ENCODE measurements at places on chromosomes 6 and 20.
A peak's percentile ranks its signal among the peaks of the same experiment; 100 is the strongest.

DNA sequence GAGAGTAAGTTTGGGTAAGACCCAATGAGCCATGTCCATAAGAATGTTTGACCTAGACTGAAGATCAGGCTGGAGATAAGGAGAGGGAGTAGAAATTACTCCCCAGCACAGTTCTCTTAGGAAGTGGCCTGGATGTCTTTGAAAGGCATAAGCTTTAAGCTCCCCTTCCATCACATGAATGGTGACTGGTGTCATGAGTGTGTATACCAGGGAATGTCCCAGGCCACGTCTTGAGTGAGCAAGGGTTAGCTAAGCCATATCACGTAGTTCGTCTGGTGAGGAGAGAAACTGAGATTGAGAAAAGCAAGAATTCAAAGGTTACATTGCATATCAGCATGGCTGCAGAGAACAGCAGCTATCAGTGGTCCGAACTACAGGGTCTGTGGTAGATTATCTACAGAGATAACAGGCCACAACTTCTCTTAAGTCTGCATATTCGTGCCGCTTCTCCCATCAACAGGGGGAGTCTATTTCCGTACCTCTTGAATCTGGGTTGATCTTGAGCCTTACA lies 60.1 kb upstream of the BMP2 start:
- no peak for DNase-seq

DNA sequence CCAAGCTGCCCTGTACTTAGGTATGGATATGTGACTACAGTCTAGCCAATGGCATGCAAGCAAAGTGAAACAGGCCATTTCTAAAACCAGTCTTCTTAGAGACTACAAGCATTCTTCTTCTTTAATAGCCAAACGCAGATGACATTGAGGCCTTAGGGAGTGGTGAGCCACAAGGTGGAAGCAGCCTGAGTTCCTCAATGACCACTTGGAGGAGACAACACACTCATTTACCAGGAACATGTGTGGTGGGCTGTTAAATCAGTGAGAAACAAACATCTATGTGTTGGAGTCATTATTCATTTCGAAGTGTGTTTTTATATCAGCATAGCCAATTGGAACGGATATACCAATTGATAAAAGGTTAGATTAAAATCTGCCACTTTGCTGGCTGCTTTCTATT lies 122.0 kb downstream of the GFRAL start:
- DNase-seq = no peak

DNA sequence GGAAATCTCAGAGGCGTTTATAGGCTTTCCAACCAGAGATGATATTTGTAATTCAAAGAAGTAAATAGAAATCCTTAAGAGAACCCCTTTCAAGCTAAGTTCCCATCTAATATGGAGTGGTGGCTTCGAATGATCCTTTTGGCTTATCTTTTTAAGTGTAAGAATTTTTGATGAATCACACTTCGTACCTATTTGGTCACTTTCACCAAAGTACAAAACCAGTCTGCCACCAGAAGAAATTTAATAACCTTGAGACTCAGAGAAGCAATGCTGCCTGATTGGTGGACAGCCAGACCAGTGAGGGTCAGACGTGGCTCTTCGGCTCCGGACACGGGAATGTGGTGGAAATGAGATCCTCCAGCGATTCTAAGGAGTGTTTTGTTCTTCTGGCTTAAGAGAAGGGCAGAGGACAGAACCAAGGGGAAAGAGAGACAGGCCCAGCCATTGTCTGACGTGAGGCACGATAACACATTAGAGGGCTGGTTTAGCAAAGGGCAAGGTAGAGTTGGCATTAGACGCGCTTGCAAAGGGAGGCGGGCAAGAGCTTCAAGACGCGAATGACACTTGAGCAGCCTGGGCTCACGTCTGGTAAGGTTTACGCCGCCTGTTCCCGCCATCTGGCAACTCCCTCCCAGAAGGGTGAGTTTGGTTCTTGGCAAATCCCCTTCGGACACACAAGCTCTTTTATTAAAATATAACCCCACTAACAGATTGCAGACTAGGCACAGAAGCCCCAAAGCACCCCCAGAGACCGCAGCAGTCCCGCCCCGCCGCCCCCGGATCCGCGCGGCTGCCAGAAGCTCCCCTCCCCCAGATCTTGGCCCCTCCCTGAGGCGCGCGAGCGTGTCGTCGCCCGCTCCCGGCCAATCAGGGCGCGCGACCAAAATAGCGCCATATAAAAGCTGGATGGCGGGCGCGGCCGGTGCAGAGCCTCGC lies 50.0 kb upstream of the EZR start:
- no peak for DNase-seq

DNA sequence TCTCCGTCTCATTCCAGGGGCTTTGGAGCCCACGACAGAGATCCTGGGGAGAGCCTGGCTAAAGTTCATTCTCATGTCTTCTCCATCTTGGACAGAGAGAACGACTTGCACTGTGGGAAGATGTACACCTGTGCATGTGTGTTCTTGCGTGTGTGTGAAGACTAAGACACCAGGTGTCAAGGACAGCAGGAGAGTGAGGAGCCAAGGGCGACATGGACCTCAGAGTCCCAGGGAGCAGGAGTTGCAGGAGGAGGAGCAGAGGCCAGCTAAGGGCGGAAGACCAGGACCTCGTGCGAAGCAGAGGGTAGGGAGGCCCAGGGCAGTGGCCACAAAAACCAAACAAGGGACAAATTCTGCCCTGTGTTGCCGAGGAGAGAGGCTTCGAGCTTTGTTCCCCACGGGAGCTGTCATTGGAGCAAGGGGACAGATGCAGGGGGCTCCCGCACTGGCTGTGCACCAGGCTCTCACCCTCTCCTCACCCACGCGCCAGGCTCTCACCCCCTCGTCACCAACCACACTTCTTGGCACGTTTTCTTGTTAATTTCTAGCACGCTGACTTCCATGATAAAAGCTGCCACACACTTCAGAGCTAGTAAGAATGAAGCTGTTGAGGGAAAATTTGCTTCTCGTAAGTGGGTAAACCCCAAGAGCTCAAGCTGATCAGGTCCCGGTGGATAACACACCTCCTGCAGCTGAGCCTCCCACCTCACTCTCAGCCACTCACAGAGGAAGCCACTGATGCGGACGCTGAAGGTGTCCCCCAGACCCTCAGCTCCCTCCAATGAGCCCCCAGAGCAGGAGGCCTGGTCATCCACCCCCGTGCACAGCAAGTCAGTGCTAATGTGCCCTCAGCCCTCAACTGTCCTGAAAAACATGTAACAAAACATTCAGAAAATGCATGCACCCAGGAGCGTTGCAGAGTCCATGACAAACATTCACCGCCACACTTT lies 62.6 kb downstream of the DLL1 start:
- no peak for DNase-seq

DNA sequence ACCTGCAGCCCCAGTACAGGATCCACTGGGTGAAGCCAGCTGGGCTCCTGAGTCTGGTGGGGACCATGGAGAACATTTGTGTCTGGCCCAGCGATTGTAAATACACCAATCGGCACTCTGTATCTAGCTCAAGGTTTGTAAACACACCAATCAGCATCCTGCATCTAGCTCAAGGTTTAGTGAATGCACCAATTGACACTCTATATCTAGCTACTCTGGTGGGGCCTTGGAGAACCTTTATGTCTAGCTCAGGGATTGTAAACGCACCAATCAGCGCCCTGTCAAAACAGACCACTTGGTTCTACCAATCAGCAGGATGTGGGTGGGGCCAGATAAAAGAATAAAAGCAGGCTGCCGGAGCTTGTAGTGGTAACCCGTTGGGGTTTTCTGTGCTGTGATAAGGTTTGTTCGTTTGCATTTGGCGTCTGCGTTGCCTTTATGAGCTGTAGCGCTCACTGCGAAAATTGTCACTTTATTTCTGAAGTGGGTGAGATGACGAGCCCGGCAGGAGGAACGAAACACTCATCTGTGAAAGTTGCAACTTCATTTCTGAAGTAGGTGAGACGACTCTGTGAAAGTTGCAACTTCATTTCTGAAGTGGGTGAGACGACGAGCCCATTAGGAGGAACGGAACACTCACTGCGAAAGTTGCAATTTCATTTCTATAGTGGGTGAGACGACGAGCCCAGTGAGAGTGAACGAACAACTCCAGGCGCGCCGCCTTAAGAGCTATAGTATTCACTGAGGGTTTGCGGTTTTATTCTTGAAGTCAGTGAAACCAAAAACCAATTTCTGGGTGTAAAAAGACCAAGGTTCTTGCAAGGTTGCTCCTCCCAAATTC lies 31.1 kb downstream of the SERPINB6 start:
- peak; percentile 92 for DNase-seq

- no peak for DNase-seq
These were observed 43.7 kb downstream of the ADNP start for GRCh38 chr20:50887576-50887975.

GRCh38 chr6:14310960-14311359 lies 193.4 kb downstream of the CD83 start:
- no peak for DNase-seq

- DNase-seq = no peak
These were observed 42.1 kb downstream of the MAP3K4 start for GRCh38 chr6:161033667-161034066.

- no peak for DNase-seq
These were observed 198.6 kb downstream of the FOXA2 start for GRCh38 chr20:22385602-22386305.

DNA sequence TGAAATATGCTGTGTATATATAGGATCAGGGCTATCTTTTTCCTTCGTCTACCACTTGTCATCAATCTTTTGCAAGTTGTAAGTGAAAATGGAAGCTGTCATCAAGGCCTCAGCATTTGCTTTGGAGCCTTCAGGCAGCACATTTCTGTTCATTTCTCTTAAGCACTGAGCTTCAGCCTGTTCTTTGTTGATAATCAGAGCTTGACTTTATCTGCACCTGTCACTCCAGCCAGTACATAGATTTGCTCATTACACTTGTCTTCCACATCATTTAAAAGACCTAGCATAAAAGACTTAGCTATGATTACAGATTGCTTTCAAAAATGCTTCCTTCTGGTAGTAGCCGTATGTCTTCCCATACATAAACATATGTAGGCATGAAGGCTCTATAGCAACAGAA lies 189.8 kb upstream of the GRIK2 start:
- DNase-seq = no peak

- peak; percentile 85 for DNase-seq
These were observed 7.2 kb downstream of the HLA-DMB start for GRCh38 chr6:32933661-32934085.

DNA sequence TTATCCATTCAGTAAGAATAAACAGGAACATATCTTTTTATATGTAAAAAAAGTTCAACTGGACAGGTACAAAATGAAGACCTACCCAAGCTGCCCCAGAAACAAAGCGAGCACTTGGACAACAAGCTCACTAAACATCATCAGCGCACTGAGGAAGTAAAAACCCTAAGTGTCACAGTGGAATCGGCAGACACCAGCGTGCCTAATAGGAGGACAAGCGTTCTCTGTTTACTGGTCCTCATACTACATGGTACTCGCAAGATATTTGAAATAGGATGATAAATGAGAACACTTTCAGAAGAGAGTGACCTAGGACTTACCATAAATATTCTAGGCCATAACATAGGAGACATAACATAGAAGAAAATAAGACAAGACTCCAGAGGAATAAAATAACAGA lies 18.2 kb downstream of the MAP7 start:
- DNase-seq = no peak

- DNase-seq = no peak
These were observed 117.0 kb downstream of the TFAP2A start for GRCh38 chr6:10297832-10298231.

DNA sequence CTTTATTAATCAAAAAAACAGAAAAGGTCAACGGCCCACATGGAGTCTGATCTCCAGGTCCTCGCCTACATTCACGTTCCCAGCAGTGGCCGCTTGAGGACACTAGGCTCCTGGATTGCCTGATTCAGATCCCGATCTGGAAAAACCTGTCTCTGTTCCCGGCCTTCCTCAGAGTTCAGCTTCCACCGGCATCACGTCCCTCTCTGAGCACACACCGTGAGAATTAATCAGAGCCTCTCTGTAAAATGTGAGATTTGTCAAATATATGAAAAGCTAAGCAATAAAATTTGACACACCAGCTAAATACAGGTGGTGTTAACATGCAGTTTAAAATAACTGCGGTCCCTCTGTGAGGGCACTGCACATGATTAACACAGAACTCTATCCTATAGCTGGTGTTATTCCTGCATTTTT lies 122.8 kb upstream of the COL21A1 start:
- DNase-seq = no peak

- DNase-seq = no peak
These were observed 26.3 kb downstream of the SERPINB6 start for GRCh38 chr6:2945153-2945452.

DNA sequence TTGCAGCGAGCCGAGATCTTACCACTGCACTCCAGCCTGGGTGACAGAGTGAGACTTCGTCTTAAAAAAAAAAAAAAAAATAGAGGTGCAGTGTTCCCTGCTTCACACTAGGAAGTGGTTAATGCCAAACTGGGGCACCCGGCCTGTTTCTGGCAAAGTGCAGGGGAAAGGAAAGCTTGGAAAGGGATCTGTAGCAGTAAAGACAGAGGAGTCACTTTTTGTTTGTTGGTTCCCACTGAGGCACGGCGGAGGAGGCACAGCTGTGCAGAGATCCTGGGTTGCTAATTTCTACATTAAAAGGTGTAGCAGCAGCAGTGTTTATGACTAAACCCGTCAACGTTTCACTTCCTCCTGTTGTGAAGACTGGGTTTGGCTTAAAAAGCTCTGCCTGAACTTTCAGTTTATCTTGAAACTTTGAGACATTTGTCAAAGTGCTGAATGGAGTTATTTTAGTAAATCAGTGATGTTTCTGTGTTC lies 125.6 kb downstream of the CARMIL1 start:
- DNase-seq = peak; percentile 67

GRCh38 chr6:33540768-33541167 lies 39.3 kb downstream of the BAK1 start:
- DNase-seq = no peak

GRCh38 chr20:37703035-37703845 lies 9.4 kb downstream of the CTNNBL1 start:
- DNase-seq = no peak

DNA sequence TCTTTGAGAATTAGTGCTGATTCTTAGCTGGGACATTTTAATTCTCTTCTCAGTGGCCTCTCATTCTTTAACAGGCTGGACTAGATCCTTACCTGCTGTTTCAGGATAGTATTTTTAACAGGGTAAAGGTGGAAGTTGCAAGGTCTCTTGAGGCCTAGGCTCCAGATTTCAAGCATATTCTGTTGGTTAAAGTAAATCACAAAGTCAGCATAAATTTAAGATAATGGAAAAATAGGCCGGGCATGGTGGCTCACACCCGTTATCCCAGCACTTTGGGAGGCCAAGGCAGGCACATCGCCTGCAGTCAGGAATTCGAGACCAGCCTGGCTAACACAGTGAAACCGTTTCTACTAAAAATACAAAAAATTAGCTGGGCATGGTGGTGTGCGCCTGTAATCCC lies 1149.0 kb downstream of the EPHA7 start:
- no peak for DNase-seq

DNA sequence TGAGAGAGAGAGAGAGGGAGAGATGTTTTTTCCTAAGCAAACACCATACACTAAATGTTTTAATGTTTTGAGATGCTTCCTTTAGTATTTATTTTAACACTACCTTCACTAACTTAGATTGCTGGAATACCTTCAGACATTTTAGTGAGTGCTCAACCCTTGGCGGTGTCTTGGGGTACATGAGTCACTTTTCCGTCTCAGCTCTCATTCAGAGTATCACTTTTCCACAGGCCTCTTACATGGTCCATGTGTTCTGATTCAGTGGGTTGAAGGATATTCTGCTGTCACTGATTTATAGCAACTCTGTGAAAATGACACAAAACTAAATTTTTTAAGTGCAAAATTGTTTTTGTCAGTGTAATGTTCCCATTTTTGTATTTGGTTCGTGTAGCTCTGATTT lies 217.9 kb downstream of the CLVS2 start:
- no peak for DNase-seq

GRCh38 chr6:6826961-6827360 lies 238.4 kb downstream of the LY86 start:
- DNase-seq = no peak

Data from activated CD4-positive, alpha-beta T cell treated with anti-CD3 and anti-CD28 coated beads for 36 hours (primary cell).